Activated naive CD4-positive, alpha-beta T cell (primary cell): ENCODE measurements at places on chromosomes 6 and 20.

- no peak for DNase-seq
Observed at GRCh38 chr20:39986173-39986904, 702.7 kb downstream of the MAFB start.

DNA sequence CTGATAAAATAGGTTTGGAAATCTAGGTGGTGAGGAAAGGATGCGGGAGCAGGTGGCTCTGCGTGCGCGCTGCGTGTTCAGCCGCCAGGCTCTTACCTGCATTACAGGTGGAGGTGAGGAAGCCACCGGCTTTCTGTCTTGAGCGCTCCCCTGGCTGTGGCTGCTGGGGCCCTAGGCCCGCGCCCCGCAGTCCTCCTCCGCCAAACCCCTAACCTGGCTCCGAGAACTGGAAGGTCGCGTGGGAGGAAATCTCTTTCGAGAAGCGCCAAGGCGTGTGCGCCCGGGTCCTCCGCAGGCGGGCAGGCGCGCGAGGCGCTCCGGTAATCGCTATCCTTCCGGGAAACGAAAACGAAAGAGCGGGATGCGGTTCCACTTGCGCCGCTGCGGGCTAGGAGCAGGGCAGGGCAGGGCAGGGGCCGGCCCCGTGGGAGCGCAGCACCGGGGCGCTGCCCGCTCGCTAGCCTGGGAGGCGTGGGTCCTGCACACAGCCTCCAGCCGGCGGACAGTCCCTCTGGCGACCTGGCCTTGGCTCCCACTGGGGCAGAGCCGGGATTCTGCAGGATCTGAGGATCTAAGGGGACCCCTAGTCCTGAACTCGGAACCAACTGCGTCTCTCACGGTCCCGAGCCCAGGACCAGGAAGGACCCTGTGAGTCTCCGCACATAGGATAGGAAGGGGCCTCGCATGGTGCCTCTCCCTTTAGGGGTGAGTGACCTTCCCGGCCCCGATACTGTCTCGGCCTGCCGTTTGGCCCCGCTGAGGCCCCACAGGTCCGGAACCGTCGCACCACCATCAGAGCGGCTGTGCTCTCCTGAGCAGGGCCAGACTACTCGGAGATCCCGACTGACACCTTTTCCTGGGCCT is at the start of gene ETV7:
ETV7 (minus strand) TSS at position 230 of the 864 bp plus-strand sequence; CDS start at position 102, 128 bp downstream.
- DNase-seq, result no peak

GRCh38 chr20:2469991-2470422 is 582 bp downstream of the SNRPB start:
- DNase-seq, result no peak

GRCh38 chr20:3452136-3452535 is 18.7 kb upstream of the ATRN start:
- no peak for DNase-seq

DNA sequence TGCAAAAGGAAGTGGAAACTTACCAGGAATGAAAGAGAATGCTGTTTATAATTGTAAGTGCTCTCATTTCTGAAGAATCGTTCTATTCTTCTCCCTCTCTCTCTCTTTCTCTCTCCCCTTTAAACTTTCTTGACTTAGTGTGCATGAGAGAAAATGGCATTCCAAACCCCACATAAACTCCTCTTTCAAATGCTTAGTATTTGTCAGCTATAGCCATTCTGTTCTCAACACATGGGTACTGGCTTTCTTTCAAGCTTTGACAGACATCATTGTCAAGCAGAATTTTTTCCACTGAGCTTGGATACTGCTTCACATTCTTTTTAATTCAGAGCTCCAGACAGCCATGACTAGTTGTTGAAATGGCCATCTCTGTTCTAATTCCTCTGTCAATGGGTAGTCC is 51.1 kb upstream of the PREP start:
- no peak for DNase-seq

- DNase-seq, result no peak
Observed at GRCh38 chr6:137949686-137950390, 82.8 kb downstream of the TNFAIP3 start.

DNA sequence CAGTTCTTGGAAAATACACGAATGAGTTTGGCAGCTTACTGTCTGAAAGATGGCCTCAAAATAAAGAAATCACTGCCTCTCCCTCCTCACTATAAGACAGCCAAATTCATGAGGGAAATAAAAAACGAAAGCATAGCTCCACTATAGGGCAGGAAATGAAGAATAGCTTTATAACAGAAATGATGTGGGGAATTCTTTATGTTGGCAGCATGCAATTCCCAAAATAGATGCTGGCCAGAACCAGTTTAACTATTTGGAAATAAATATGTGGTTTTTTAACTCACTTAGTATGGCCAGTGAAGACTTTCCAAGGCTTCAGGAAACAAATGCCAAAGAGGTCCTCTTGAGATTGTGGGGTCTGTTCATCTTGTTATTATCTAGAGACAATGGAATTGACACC is 100.5 kb downstream of the TBX18 start:
- no peak for DNase-seq

GRCh38 chr20:4490045-4490444 is 231.7 kb upstream of the PRND start:
- no peak for DNase-seq

GRCh38 chr20:46011631-46012482 is 3.1 kb downstream of the MMP9 start:
- DNase-seq, result peak; percentile 9
